ENCODE measurements at places on chromosomes 2 and 18. TPM values are rescaled to one million over a fixed set of nuclear protein-coding genes. Genes with fewer than 3 reads are reported as not detected.

DNA sequence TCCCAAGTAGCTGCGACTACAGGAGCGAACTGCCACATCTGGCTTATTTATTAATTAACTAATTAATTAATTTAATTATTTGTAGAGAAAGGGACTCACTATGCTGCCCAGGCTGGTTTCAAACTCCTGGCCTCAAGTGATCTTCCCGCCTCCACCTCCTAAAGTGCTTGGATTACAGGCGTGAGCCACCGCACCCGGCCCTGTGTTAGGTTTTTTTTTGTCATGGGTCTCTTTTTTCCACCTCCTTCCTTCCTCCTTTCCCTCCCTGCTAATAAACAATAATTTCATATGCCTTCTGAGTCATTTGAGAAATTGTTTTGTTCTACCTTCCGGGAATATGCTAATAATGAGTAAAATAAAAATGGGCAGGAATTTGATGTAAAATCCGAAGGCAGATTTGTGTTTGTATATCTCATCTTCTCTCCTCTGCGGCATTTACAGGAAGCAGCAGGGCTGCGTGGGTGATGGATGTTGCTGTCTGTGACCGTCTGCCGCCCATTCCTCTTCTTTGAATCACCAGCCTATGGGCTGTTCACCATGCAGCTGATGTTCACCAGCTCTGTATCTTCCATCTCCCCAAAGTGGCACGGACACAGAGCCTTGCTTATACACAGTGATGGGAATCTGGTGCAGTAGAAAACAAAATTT lies 89.9 kb downstream of the ACSL3 start:
- DNase-seq = no peak

DNA sequence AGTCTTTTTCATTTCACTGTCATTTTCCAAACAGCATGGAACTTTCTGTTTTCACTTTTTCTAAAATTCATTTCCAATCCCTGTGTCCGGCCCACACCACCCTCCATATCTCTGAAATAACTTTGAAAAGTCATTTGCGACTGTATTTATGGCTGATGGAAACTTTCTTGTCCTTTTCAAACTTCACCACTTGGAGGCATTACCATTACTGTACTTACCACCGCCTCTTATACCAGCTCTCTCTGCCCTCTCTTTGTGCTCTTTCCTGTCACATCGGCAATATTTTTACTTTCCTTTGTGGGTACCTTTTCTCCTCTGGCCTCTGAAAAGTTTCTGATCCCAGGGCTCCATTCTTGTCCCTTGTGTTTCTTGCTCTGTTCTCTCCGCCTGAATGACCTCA lies 39.5 kb upstream of the IL1RL1 start:
- DNase-seq = no peak

GRCh38 chr18:59954241-59954640 lies 54.4 kb downstream of the PMAIP1 start:
- no peak for DNase-seq

DNA sequence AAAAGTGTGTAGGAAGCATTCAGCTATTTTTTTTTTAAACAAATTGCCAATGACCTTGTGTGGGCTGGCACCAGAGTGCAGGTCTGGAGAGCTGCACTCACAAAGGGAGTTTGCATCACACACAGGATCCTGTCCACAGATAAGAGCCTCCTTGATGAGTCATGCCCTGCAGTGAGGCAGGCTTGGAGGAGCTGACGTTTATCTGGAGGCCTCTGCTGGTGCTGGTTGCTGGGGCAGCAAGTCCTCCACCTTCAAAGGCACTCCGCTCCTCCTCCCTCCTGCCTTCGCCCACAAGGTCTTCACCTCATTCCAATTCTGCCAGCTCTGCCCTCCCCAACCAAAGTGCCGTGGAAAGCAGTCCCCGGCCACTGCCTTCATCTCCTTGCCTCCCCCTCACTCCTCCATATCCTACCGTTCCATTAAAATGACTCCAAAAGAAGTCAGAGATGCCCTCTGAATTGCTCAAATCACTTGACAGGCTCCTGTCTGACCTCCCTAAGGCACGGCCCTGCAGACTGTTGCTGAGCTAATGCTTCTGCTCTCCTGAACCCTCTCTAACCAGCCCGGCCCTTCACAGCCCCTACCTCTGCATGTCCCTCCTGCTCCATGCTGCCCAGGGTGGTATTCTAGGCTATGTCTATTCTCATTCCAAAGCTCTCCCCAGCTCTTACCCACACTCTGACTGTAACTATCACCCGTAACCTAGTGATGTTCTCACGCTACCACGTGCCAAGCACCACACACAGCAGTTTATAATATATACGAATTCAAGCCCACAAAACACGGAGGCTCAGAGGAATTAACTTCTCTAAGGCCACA lies 30.9 kb downstream of the LONRF2 start:
- peak; percentile 90 for DNase-seq

DNA sequence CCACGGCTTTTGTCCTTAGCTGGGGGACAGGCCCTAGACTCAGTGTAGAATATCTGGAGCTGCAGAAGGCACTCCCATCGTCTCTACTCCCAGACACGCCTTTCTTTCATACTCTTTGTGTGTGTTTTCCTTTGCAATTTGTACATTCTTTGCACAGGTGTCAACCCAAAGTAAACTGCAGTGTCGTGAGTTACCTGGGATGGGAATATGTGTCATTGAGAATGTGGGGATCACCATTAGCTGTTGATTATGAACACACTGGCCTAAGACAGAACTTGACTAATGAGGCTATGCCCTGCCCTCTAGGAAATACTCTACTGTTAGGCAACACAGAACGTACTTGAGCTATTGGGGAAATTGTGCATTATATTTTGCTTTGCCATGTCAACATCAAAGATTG lies 233.3 kb downstream of the SETBP1 start:
- no peak for DNase-seq

LYPD1 gene
- 14.6 TPM for total RNA-seq

SCG2 gene
- total RNA-seq = 1.1 TPM

- DNase-seq = no peak
Observed at GRCh38 chr2:145411493-145411892, 891.6 kb upstream of the ZEB2 start.

DNA sequence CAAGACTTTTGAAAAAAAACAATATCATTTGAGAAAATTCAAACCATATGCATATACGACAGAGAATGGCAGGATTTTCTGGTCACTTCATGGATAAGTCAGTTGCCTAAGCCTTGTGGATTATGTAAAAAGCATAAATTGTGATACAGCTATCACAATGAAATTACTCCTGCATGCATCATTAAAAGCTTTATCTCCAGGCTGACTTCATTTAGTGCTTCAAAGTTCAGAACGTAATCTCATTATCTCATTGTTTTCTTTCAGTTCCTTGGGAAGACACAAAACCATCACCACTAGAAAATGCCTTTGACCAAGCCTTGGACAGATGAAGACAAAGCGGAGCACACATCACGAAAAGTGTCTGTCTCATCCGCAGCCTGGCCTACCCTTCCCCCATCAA lies 57.0 kb downstream of the L3MBTL4 start:
- no peak for DNase-seq

PROKR1 gene
- total RNA-seq = not detected
